Hippocampal formation (tissue), 2 donors: ENCODE measurements at places on chromosomes 2 and 18.

DNA sequence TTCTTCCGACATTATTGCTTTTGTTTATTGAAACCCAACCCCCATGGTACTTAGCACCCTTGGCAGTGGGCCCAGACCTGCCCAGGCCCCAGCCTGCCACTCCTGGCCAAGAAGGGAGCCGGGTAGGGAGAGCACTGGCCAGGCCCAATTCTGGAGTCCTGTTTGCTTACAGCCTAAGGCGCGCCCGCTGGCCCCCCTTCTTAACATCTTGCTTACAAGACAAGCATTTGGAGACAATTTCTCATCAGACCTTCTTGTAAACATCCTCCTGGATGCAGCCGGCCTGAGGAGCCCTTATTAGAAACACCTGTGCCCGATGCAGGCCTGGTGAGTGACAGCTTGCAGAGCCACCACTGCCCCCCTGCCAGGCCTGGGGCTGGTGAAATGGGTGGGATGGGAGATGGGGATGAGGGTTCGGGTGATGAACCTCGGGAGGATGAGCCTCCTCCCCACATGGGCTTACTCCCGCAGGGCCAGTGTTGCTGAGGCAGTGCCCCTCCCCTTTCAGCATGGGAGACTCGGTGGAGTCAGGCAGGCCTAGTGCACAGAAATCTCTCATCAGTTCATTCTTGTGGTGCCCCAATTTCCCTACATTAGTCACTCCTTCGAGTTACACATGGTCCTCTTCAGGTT is 217.5 kb downstream of the CYP26B1 start:
- DNase-seq, result no peak

DNA sequence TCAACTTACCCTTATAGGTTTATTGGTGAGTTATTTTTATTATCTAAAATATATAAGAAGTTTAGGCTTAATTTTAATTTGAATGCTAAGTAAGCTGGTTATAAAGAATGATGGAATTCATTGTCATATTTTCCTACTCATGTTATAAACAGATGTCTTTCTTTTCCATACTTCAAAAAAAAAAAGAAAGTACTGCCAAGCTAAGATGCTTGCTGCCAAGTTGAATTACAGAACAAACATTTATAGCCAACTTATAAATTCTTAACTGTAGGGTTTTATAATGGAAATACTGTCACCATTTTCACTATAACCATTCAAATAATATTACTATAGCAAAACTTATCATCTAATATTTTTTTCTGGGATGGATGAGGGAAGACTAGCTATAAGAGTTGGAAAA is 676.0 kb downstream of the NRXN1 start:
- DNase-seq, result no peak

- DNase-seq, result no peak
These were observed 28.4 kb downstream of the ITGA4 start for GRCh38 chr2:181485638-181485946.

DNA sequence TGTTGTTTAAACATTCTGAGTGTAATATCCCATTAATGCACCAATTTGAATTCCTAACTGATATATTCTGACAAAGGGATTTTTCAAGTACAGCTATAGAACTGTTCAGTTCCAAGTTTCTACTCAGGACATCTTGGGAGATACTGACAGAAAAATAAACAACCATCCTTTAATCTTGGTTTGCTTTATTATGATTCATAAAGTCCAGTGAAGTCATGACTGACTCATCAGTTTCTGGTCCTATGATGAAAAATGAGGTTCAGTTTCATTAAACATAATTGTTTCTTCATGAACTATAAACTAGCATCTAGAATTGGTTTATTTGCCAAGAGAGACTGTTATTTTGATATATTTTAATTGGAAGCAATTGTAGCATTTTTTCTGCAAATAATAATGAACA is 896.2 kb downstream of the CCDC85A start:
- DNase-seq, result no peak
